ENCODE measurements at places on chromosomes 11 and 22. TPM values are rescaled to one million over a fixed set of nuclear protein-coding genes. Genes with fewer than 3 reads are reported as not detected.

The TEX12 gene
- total RNA-seq = 0.20 TPM

The PKP3 gene
- not detected for total RNA-seq

The OR5T1 gene
- total RNA-seq = not detected

The SAA4 gene
- not detected for total RNA-seq

The SCUBE2 gene
- total RNA-seq = 0.55 TPM

The CD6 gene
- total RNA-seq = 368 TPM

The LYVE1 gene
- not detected for total RNA-seq

The HEPACAM gene
- not detected for total RNA-seq

The SHANK2 gene
- not detected for total RNA-seq

The GTSE1 gene
- total RNA-seq = 96.4 TPM

All from activated CD4-positive, alpha-beta T cell treated with anti-CD3 and anti-CD28 coated beads, Interleukin-2, amount 10 ng/mL, durations not matched to agents 7 days and 5 days (primary cell).